Stimulated activated CD4-positive, alpha-beta T cell treated with anti-CD3 and anti-CD28 coated beads, Interleukin-1b, Interleukin-23, amount 100 ng/mL, for 1 hour (primary cell): ENCODE measurements at places on chromosomes 5 and 9.
A peak's percentile ranks its signal among the peaks of the same experiment; 100 is the strongest.

DNA sequence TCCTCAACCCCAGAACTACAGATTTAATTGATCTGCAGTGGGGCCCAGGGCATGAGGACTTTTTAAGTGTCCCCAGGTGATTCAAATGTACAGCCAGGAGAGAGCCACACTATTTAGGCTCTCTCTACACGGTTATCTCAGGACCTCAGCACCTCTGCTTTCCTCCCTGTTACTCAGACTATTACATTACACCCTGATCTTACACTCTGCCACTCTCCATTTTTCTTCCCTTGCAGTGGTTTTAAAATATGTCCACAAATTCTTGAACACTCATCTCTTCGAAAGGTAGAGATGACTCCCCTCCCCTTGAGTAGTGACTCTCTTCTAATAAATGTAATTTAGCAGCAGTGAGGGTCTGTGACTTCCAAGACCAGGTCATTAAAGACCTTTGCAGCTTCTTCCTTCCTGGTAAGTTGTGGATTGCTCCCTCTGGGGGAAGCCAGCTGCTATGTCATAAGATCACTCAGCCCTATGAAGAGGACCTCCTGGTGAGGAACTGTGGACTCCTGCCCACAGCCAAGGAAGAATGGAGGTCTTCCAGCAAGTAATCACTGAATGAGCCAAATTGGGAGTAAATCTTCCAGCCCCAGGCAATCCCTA lies 87.5 kb upstream of the SSBP2 start:
- no peak for DNase-seq

- DNase-seq: no peak
Measured at GRCh38 chr9:5509573-5509972, 758 bp upstream of the PDCD1LG2 start.

GRCh38 chr9:91817493-91818224 lies 132.4 kb downstream of the ROR2 start:
- DNase-seq: no peak

GRCh38 chr5:158942217-158942616 lies 157.5 kb downstream of the EBF1 start:
- DNase-seq: no peak

- DNase-seq: no peak
Measured at GRCh38 chr9:114837923-114838322, 32.1 kb upstream of the TNFSF15 start.

DNA sequence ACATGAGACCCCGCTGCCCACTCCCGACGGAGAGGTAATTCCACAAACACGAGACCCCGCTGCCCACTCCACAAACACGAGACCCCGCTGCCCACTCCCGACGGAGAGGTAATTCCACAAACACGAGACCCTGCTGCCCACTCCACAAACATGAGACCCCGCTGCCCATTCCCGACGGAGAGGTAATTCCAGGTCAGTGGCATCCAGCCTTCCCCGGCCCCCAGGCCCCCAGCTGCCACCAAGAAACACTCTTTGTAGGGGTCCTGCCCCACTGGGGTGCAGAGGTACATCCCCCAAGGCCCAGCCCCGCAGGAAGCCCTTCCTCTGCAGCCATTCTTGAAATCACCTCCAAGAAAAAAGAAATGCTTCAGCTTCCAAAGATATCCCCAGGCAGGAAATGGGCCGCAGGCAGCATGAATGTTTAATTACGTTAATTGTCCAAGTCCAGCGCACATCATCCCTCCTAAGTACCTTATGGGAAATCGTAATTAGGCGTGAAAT lies 115.9 kb downstream of the ADAMTS2 start:
- no peak for DNase-seq

DNA sequence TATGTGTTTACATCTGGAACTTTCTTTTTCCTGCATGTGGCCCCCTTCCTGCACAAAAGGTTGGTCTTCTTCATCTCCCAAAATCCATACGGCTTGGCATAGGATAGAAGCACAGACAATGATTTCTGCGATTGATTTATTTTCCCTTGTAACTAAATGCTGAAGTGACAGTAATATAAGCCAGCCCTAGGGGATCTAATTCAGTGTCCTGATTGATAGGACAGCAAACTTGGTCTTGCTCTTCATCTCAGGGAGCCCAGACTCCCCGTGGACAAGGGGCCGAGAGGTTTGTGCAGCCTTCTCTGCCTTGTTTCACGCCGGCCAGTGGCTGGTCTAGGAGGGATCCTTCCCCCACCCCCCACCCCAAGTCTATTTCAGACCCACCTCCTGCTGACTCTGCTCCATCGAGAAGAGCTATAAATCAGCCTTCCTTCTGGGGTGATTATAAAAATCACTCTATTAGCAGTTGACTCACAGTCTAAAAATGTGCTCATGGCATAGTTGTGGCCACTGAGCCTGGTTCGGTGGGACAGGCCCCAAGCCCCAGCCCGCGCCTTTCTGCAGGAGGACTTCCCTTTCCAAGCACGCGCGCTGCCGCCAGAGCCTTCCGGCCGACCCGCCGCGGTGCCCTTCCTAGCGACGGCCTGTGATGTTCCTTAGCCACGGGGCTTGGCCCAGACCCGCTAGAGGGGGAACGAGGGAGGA lies 89.8 kb upstream of the COL5A1 start:
- no peak for DNase-seq

DNA sequence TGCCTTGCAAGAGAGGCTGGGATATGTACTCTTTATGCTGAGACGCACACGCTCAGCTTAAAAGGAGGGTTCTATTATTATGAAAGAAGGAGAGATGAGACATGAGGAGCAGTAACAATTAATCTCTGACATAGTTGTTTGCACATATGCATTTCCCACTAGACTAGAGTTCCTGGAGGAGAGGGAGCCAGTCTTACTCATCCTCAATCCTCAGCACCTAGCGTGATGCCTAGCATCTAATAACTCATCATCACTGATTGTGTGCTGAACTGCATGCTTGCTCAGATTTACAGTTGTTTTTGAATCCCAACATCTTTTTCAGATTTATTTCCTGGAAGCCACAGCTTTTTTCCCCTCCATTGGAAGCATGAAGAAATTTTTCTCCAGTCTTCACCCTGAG lies 35.5 kb downstream of the GCNT4 start:
- no peak for DNase-seq

DNA sequence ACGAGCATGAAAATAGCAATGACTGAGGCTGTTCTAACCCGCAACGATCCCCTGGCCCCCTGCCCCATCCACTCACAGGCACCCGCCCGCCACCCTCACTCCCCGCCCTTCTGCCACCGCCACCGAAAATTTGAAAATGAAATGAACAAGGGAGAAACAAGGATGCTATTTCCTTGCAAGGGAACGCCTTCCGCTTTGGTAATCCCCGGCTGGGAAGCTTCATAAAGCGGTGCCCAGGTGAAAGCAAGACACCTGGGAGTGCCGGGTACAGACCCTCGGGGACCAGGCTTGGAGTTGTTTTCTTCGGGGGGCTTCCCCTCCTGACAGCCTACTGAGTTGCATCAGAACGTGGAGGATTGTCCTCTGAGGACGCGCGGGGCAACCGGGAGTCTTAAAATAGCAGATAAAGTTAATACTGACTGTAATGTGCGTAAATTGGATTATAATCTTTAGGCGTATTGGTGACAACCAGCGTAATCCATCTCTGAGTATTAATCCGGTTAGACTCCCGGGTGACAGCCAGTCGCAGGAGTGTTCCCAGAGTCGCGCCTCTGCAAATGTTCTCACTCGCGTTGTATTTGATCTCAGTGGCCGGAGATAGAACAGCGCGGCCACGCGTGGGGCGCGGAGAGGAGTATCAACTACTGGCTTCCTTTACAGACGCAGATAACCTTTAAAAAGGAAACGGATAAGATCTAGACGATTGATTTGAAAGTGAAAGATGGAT lies 885 bp upstream of the MLLT3 start:
- DNase-seq: peak; percentile 27

- no peak for DNase-seq
Measured at GRCh38 chr5:68376935-68377334, 161.4 kb downstream of the PIK3R1 start.

GRCh38 chr9:84216151-84216550 lies 124.4 kb downstream of the SLC28A3 start:
- no peak for DNase-seq

DNA sequence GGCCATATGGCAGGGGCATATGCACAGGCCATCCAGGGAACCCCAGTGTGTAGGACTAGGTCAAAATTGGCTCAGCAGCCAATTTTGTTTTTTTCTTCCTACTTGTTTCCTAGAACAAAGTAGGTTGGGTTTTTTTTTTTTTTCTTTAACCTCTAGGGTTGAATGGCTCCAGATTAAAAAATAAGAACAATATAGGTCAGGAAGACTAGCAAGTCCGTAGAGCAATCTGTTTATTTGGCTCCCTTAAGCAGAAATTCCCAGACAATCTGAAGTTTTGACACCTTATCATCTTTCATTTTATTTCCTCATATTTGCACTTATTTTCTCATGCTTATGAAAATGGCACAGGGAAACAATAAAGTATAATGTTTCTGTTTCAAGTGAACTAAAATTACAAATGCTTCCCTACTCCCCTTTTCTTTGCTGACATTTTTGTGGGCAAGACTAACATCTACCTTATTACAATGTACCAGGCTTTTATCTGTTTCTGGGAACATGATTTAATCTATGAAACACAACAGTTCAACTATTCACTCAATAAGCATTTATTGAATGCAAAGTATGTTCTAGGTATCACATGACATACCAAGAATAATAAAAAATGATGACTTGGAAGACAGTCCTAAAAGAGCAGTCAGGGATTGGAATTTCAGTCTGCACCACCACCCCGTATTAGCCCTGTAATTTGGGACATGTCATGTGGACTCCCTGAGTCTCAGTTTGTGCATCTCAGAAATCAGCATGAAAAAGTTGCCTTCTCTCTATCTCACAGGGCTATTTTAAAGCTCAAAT lies 30.5 kb downstream of the TLR4 start:
- DNase-seq: no peak

- no peak for DNase-seq
Measured at GRCh38 chr5:108536321-108536720, 154.4 kb upstream of the FBXL17 start.

- no peak for DNase-seq
Measured at GRCh38 chr5:38546691-38547146, 9.7 kb downstream of the LIFR start.

- no peak for DNase-seq
Measured at GRCh38 chr5:67378256-67378655, 181.7 kb upstream of the CD180 start.

DNA sequence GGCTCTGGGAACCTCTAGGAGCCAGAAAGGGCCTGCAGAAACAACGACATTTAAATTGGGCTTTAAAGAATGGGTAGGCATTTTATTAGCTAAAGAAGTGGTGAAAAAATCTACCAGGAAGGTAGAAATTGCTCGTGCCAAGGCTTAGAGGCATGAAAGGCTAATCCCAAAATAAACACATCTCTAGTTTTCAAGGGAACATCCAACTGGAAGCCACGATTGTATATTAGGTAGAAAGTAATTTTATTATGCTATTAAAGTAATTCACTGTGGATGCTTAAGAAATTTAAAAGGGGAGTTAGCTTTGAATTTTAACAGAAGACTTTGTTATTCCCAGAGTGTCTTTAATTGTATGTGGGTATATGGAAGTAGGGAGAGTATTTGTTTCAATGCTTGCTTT lies 17.5 kb upstream of the CNTLN start:
- DNase-seq: no peak

- no peak for DNase-seq
Measured at GRCh38 chr5:88090506-88090905, 178.1 kb downstream of the TMEM161B start.

- no peak for DNase-seq
Measured at GRCh38 chr5:143557061-143557818, 153.8 kb upstream of the NR3C1 start.

DNA sequence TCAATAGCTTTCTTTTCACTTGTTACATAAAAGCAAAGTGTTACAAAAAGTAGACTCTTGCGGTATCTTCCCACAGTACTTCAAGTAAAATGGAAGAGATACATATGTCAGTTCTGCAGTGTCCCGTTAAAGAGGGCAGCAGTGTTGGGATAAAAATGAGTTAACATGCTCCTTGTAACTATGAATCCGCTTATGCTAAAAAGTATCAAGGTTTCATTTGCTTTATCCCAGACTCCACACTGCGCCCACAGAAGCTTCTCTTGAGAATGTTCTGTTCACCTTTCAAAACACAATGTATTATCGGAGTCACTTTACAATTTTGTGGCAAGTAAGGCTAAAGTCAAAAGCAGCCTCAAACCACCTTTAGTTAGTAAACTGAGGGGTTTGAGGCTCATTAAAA lies 790 bp downstream of the PTAR1 start:
- no peak for DNase-seq

GRCh38 chr5:172985596-172985995 lies 2.0 kb downstream of the ATP6V0E1 start:
- no peak for DNase-seq

DNA sequence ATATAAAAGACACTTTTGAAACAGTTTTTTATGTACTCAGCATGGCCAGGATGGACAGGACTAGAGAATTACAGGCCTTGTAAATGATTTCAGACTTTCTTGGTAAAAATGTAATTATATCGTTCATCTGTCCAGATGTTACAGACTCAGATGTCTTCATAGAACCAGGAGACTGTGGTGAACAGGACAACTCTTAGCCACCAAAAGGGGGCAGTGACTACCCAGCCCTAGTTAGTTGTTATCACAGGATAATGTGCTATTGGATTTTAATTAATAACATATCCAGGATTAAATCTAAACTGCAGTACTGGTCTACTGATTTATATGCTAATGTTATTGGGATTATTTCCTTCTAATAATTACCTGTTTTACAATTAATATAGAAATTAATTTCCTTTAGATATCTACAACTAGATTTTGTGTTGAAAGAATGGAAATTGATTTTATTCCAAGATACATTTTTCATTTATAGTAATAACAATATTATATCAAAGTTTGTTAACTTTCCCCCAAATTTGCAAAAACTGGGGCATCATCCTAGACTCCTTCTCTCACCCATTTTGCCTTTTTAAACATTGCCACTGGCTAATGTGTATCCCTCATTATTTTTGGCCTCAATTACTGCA lies 99.4 kb downstream of the MTREX start:
- DNase-seq: no peak

DNA sequence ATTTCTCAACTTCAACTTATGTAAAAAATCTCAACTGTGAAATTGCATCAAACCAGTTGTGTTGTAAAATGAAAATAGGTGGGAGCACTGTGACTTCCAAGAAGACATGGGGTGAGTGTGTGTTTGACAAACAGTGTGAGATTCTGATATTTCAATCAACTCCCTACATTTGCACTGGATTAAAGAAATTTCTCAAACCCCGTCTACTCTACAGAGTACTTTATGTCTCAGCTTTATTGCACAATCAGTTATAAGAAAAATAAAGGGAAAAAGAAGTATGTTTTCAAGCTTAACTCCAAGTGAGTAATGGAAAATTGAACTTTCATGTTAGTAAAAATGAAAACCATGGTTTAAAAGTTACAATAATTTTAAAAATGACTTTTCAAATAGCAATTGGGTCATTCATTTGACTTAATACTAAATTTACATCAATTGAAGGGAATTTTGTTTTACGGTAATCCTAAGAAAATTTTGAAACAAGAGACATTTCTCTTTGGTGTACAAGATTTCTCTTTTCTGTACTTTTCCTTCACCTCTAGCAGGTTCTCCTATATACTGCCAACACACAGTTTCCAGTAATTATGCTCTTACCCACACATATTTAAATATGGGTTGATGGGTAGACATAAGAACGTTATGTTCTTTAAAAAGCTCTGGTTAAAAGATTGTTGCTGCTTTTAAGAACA lies 80.3 kb downstream of the CDO1 start:
- DNase-seq: no peak

- no peak for DNase-seq
Measured at GRCh38 chr9:85541876-85542275, 199.9 kb downstream of the AGTPBP1 start.
